ENCODE measurements at places on chromosomes 5 and 9.

DNA sequence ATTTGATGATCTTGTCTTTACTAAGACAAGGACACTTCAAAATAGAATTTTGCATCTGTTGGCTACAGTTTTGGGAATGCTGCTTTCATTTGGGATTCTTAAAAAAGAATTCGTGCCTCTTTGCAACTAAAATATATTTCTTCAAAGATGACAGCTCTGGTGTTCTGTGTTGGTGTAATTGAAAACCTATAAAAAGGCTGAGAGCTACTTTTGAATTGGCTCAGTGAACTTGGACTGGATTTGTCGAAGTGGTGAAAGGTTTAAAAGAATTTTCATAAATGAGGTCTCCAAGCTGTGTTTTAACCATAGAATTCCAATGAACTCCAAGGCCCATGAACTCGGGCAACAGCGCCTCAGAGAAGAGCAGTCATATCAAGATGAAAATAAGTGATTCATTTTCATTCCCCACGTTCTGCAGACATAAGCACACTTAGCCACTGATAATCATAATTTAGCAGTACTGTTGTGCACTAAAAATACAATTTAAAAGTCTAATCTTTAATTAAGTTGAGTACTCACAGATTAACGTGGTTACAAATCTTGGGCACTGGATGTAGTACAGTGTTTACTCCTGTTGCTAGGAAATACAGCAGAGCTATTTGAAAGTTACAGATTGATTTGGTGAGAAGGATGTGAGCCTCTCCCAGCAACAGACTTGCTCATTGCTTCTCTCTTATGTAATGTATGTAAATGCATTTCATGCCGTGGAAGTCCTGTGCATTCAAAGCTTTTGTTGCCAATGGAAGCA, 10.9 kb downstream of the SNCAIP start:
- no peak for DNase-seq

DNA sequence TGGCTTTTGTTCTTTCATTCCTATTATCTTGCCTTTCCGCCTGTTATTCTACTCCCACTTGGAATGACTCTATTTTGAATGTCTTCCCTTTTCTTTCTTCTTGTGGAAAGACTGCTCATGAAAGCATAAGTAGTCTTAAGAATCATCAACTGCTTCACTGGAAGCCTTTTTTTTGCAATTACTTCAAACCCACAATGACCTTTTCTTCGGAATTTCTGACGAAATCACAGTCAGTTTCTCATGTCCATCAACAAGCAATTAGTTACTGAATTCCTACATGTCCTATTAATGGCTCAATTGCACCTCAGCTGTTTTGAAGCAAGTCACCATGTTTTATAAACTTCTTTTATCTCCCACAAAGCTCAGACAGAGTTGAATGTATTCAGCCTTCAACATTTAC, 196.2 kb downstream of the TARS1 start:
- no peak for DNase-seq

DNA sequence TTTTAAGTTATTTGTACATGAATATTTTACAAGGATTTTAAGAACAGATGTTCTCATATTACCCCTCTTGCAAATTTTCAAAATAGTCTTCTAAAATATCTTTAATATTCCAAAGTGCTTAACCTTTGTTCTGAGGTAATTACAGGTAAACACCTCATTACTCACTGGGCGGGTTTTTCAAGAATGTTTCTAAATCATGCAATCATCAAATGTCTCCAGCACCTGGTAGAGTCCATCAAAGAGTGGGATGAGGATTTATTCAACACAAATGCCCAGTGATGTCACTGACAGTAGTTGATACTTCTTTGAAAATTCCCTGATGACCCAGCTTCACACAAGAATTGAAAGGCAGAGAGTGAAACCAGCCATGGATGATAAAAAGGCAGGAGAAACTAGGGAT, 114.4 kb downstream of the SEC61B start:
- no peak for DNase-seq

- DNase-seq, result no peak
These were observed 722.8 kb upstream of the GRAMD2B start for GRCh38 chr5:125700380-125700861.

DNA sequence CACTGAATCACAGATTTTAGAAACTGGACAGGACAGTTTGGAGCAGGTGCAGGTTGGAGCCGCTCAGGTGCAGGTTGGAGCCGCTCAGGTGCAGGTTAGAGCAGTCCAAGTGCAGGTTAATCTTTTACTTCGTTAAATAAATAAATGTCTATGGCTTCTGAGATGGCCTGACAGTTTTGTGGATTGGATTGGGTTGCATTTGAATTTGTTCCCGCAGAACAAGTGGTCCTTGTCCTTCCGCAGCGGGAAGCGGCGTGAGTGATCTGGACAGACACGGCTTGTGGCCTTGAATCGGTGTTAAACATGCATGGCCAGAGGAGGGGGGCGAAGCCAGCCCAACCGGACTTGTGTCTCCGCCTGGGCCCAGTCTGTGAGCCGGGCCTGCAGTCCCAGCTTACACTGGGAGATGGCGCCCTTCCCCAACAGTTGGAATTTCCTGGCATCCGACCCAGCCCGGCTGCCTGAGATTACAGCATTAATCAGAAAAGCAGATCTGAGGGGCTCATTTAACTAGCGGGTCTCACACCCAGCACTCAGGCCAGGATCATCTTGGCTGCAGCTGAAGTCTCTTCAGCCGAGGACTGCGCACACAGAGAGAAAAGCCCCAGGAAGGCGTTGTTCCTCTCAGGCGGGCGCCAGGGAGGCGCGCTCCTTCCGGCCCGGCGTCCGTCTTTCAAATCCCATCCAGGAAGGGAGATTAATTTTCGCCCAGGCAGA, 1.5 kb upstream of the OLFM1 start:
- DNase-seq, result peak; percentile 82

DNA sequence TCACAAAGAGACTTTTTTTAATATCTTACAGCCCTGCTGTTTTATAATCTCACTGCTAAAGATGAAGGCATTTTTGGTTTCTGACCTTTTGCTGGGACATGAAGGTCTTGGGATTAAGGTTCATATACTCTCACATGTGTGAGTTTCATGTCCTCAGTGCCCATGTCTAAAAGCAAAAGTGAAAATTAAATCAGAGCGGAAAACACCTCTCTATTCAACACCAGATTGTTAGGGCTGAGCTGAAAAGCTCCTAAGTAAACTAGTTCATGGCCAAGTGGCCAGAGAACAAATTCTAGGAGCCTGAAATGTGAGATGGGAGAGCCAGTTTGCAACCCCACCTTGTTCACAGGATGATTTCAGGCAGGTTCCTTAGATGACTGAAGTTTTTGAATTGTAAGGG, 110.9 kb downstream of the GRIA1 start:
- no peak for DNase-seq

DNA sequence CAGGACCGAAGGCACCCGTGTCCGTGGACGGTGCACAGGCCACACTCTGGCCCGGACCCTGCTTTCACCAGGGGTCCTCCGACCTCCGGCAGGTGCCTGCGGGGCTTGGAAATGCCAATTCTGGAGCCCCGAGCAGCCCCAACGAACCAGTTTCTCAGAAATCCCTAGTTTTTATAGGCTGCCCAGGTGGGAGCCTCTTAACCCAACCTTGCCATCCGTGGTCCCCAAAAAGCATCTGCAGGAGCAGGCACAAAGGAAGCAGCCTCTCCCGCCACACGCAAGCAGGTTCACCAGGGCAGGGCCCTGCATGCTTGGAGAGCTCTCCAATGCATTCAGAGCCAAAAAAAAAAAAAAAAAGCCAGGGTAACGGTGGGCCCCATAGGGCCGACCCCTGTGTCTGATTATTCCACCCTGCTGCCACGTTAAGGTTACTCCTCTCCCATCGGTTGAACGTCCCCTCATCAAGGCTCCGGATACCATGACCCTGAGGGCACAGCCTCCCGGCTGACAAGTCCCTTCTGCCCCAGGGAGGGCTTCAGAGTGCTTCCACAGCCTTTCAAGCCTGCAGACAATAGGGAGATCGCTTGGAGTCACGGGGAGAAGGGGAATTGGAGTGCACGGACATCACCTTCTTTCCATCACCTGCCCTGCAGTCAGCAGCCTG, 796 bp upstream of the TPRN start:
- DNase-seq, result no peak

GRCh38 chr5:104178829-104179456, 616.4 kb upstream of the NUDT12 start:
- peak; percentile 9 for DNase-seq

DNA sequence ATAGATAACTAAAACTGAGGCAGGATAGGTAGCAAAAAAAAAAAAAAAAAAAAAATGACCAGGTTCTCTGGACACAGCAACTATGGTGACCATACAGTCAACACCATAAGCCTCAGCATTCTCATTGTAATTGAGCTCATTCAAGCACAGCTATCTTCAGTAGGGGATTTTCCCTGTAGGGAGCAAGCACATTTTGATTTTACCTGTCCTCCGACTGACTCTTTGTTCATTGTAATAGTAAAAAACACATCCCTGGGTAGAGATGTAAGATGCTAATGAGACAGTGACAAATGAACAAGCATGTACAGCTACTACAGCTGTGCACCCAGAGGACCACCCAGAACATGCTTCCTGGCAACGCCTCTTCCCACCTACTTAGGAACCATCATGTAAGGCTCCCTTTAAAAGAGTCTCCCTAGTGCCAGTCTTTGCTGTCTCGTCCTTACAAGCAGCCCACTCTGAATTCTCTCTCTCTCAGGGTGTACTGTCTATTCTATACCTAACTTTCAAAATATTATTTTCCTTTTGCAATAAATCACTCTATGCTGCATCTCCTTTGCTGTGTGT, 65.0 kb upstream of the FBXW11 start:
- no peak for DNase-seq

GRCh38 chr5:61916621-61917620, 389.1 kb upstream of the KIF2A start:
- DNase-seq, result no peak

DNA sequence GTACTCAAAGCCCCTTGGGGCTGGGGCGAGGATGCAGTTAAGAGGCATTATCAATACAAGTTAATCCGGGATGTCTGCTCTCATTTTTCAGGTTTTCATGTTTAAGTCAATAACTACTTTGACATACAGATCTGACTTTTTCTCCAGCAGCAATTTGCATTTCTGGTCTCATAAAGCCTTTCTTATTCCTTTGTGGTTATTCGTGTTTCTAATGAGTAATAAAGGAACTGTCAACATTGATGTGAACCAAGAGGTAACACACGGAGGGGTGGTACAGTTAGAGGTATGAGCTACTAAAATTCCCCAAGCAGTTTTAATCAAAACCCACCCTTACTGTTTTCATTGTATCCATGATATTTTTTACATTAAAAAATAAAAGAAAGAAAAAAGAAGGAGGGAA, 138.0 kb upstream of the NFIB start:
- DNase-seq, result no peak

DNA sequence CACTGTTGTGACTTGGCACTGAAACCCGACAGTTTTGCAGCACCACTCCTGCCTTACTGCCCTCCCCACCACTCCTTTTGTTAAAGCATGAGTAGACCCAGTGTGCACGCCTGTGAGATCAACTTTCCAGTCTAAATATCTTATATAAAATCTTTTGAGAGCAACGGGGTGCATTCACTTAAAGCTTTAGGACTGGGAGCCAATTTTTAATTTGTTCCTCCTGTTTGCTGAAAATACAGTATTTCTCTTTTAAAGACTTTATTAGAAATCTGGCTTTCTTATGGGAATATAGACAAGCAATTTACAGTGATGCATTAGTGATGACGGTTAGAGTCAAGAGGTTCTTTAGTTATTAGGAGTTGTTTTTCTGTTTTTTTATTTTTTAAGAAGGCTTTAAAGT, 397.5 kb downstream of the TMEM167A start:
- no peak for DNase-seq

- no peak for DNase-seq
These were observed 205.6 kb downstream of the GADD45G start for GRCh38 chr9:89810431-89810830.

- no peak for DNase-seq
These were observed 214.2 kb downstream of the PRR16 start for GRCh38 chr5:120678279-120678678.

DNA sequence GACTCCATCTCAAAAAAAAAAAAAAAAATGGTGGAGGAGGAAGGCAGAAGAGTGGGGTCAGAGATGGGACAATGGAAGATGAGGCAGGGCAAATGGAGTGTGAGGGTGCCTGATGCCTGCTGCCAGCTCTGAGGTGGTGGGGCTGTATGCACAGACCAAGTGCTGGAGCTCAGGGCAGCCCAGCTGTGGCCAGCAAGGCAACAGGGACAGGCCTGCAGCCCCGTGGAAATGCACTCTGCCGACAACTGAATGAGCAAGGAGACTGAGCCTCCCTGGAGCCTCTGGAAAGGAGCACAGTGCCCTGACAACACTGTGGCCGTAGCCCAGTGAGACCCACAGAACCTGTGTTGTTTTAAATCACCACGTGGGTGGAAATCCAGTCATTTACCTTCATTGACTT, 22.9 kb upstream of the SMIM32 start:
- no peak for DNase-seq

- no peak for DNase-seq
These were observed 72.5 kb downstream of the EPB41L4A start for GRCh38 chr5:112346411-112347044.

DNA sequence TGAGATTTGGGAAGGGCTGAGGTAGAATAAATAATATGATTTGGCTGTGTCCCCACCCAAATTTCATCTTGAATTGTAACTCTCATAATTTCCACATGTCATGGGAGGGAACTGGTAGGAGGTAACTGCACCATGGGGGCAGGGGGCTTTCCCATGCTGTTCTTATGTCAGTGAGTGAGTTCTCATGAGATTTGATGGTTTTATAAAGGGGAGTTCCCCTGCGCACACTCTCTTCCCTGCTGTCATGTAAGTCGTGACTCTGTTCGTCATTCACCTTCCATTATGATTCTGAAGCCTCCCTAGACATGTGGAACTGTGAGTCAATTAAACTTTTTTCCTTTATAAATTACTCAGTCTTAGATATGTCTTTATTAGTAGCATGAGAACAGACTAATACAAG, 115.5 kb upstream of the STARD4 start:
- DNase-seq, result no peak

- no peak for DNase-seq
These were observed 418.5 kb upstream of the MEF2C start for GRCh38 chr5:89301321-89302025.

GRCh38 chr5:143140492-143141203, 262.8 kb downstream of the NR3C1 start:
- DNase-seq, result no peak

DNA sequence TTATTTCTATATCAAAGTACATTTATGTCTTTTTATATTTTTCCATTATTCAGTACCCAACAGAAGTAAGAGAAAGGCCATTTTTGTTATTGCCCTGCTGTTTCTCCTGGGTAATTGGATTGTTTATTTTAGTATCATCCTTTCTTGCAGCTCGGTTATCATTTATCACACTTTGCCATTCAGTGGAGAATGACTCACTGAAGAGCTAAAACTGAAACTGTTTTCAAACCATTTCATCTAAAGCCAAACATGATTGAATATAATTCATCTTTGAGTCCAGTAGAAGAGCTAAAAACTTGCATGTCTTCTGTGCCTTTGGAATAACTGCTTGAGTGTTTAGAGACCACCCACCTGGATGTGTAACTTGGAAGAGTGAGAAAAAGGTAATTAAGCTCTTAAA, 139.5 kb upstream of the PRDM9 start:
- DNase-seq, result no peak

DNA sequence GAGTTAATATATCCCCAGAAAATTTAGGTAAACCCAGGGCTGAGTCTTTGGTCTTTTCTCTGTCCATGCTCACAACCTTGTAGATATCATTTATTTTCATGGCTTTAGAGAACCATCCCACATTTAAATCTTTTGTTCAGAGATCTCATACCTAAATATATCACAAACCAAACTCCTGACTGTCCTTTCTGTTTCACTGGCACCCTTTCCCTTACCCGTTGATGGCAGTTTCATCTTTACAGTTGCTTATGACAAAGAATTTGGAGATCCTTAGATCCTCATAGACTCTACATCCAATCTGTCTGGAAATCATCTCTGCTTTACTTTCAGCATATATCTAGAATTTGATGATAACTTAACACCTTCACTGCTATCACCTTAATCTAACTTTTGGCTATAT, 19.2 kb downstream of the RNF180 start:
- no peak for DNase-seq

Measured in inflammatory macrophage treated with lipopolysaccharide for 1 hour (primary cell).